ENCODE measurements at places on chromosomes 12 and 14. TPM values are rescaled to one million over a fixed set of nuclear protein-coding genes. Genes with fewer than 3 reads are reported as not detected.
A peak's percentile ranks its signal among the peaks of the same experiment; 100 is the strongest.

DNA sequence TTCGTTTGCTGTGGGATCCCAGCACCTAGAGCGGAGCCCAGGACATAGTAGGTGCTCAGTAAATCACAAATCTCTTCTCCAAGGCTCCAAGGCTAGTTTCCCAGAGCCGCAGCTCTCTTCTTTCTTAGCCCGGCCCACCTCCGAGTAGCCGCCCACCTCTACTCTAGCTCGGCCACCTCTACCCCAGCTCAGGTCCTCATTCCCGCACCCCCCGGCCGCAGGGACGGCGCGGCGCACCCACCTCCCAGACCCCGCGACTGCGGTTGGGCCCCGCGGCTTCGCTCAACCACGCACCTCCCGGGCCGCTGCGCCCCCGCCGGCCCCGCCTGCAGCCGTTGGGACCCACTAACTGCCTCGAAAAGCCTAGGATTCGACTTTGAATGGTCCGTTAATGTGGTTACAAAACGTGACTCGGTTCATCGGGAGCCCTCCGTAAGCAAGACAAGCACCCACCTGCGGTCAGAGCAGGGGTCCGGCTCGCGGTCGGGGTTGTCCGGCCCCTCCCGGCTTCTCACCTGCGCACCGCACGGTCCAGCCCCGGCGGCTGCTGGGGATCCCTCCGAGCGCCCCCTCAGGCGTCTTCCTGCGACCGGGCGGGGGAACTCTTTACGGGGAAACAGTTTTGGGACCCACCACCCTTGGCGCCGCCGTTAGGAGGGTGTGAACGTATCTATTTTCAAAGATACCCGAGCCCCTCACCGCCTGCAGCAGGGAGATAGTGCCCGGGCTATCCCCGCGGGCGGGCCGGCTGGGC lies at the start of gene SLC2A14:
Gene SLC2A14, minus strand, starts transcription at position 350 of the 754 bp plus-strand sequence. CDS start 3,035 bp downstream, outside the sequence.
- no peaks in the 10 kb centered on the region for H3K36me3 ChIP-seq
- H3K4me3 ChIP-seq: peak within 1 kb of the TSS; percentile 26
- peaks cover 7% of the 10 kb centered on the region for H3K4me1 ChIP-seq
- DNase-seq: no peak
- peaks cover 29% of the 10 kb centered on the region for H3K27me3 ChIP-seq

GRCh38 chr14:40847480-40847879 lies 759.2 kb upstream of the LRFN5 start:
- no peak overlapping the region for H3K4me3 ChIP-seq
- H3K27me3 ChIP-seq: no peaks in the 10 kb centered on the region
- no peaks in the 10 kb centered on the region for H3K36me3 ChIP-seq
- no peaks in the 10 kb centered on the region for H3K4me1 ChIP-seq

DNA sequence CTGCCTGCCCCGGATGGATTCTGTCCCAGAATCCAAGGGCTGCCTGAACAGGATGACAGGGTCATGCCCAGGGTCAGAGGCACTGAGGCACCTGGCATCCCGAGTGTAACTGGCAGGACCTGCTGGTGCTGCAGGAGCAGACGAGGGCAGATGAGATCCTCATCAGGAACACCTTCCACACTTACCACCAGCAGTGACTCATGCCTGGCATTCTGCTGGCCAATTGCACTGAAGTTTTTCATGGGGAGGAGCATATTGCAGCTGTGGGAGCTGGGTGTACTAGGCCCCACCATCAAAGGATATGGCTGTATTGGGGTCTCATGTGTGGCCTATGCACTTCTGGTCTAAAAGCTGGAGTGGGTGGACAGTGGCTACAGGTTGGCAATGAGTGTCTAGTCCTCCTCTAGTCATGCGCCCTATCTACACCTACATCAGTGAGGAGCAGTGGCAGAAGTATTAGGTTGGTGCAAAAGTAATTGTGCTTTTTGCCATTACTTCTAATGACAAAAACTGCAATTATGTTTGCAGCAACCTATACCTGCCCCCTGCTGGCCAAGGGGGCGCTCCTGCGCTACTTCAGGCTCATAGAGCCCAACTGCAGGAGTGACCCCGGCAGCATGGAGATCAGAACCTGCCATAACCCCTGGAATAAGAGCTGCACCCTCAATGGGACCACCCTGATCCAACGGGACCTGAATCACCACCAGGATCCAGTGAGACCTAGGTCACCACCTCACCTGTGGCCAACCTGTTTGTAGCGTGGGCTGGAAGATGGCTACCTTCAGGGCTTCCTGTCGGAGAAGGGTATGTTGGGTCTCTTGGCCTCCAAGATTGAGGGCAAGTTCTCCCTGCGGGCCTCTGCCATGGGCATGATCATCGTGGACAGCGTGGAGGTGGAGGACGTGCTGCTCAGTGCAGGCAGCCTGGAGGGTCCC lies 8.0 kb upstream of the C12orf42 start:
- H3K27me3 ChIP-seq: no peaks in the 10 kb centered on the region
- no peak overlapping the region for H3K27ac ChIP-seq
- no peak overlapping the region for H3K4me3 ChIP-seq
- DNase-seq: no peak

DNA sequence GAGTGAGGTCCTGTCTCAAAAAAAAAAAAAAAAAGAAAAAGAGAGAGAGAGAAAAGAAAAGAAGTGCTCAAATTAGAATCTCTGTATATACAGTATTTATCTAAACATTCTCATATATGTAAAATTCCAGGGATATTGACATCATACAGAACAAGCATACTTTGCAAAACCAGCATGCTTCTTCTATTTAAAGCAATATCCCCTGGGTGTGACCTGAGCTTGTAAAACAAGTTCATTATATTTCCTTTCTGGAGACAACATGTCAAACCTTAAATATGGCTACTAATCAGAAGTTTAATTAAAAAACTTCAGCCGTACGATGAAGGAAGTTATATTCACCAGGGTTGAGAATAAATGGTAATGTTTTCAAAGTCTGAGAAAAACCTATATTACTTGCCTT lies 175.8 kb upstream of the HMGA2 start:
- no peak overlapping the region for H3K27ac ChIP-seq
- H3K36me3 ChIP-seq: no peaks in the 10 kb centered on the region
- no peaks in the 10 kb centered on the region for H3K27me3 ChIP-seq

GRCh38 chr12:45355730-45356129 lies 139.8 kb downstream of the ANO6 start:
- H3K36me3 ChIP-seq: peaks cover 29% of the 10 kb centered on the region
- no peaks in the 10 kb centered on the region for H3K27me3 ChIP-seq
- peaks cover 8% of the 10 kb centered on the region for H3K4me1 ChIP-seq
- H3K27ac ChIP-seq: no peak overlapping the region
- DNase-seq: no peak
- H3K4me3 ChIP-seq: no peak overlapping the region

DNA sequence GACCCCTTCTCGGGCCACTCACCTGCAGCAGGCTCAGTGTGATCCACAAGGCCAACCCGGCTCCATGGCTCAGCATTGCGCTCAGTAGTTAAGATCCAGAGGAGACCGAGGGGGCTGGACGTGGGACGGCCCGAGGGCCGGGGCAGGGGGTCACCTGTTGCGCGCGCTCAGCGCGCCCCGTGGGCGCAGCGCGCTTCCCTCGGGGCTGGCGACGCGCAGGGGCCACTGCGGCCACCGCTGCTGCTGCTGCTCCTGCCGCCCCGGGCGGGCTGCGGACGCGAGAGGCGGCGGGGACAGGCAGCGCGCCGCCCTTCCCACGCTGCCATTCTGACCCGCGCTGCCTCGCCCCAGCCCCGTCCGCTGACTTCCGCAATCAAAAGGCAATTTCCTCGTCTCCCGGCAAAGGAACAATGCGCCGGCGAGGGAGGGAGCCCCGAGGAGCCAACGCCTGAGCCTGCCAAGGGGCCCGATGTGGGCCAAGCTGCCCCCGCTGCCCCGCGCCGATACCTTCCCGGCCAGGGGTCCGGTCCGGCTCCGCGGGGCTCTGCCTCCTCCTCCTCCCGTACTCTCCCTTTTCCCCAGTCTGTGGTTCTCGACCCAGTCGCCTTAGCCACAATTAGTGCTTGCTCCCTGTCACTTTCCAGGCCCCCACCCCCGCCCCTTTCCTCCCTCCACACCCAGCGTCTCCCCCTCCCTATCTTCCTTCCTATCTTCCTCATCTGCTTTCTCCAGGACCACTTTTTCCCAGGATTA lies 27.3 kb downstream of the PTPRB start:
- peaks cover 11% of the 10 kb centered on the region for H3K4me1 ChIP-seq
- no peaks in the 10 kb centered on the region for H3K27me3 ChIP-seq
- H3K27ac ChIP-seq: peak overlapping the region; percentile 10
- peak overlapping the region; percentile 62 for H3K4me3 ChIP-seq
- H3K36me3 ChIP-seq: no peaks in the 10 kb centered on the region

DNA sequence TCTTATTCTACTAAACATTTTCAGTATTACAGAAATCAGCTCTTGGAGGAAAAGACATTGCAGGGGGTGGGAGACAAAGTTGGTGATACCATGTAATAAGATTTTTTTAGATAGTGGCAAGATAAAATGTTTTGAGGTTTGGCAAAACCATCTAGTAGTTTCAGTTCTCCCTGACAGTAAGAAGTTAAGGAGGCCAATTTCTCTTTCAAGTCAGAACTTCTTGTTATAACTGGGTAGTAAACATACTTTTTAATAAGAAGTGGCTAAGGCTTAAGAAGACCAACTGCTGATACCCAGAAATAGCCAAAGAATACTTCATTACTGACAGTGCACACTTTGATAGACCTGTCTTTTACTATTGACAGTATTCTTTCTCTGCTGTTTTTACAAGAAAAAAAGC lies 452.3 kb downstream of the DIO2 start:
- H3K36me3 ChIP-seq: no peaks in the 10 kb centered on the region
- no peak for DNase-seq
- no peaks in the 10 kb centered on the region for H3K4me1 ChIP-seq
- no peak overlapping the region for H3K27ac ChIP-seq

- H3K4me3 ChIP-seq: no peak overlapping the region
- DNase-seq: no peak
- no peaks in the 10 kb centered on the region for H3K4me1 ChIP-seq
- no peak overlapping the region for H3K27ac ChIP-seq
- H3K27me3 ChIP-seq: no peaks in the 10 kb centered on the region
Measured at GRCh38 chr12:104825408-104825807, 132.7 kb downstream of the SLC41A2 start.

GRCh38 chr12:126343321-126343720 lies 1278.1 kb downstream of the AACS start:
- H3K36me3 ChIP-seq: no peaks in the 10 kb centered on the region
- no peaks in the 10 kb centered on the region for H3K4me1 ChIP-seq
- H3K27ac ChIP-seq: no peak overlapping the region
- DNase-seq: no peak
- H3K4me3 ChIP-seq: no peak overlapping the region
- H3K27me3 ChIP-seq: no peaks in the 10 kb centered on the region

- H3K36me3 ChIP-seq: no peaks in the 10 kb centered on the region
- H3K4me3 ChIP-seq: no peak overlapping the region
- no peak for DNase-seq
- H3K4me1 ChIP-seq: no peaks in the 10 kb centered on the region
- no peaks in the 10 kb centered on the region for H3K27me3 ChIP-seq
- no peak overlapping the region for H3K27ac ChIP-seq
Measured at GRCh38 chr12:97127061-97127460, 220.0 kb downstream of the NEDD1 start.

- H3K4me1 ChIP-seq: peaks cover 23% of the 10 kb centered on the region
- peak overlapping the region; percentile 85 for H3K27ac ChIP-seq
- peak; percentile 94 for DNase-seq
- no peaks in the 10 kb centered on the region for H3K27me3 ChIP-seq
- H3K4me3 ChIP-seq: peak overlapping the region; percentile 71
Measured at GRCh38 chr14:89701211-89702043, 253.1 kb downstream of the EFCAB11 start.

DNA sequence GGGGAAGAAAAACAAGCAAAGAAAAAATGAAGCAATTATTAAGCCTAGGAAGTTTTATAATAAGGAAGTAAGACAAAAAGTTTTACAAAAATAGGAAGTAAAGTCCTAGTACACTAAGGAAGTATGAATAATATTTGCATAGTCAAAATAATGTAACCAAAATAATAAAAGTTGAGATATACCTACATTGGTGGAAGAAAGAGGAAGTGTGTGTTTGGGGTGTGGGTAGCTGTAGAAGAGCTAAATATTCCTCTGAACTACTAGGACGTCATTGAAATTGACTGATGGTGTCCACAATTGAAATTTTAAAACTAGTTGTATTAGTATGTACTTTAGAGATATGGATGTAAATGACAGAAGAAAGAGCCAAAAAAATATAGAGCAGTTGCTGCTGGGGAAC lies 228.4 kb upstream of the OTX2 start:
- H3K36me3 ChIP-seq: no peaks in the 10 kb centered on the region
- DNase-seq: no peak
- no peak overlapping the region for H3K4me3 ChIP-seq
- no peaks in the 10 kb centered on the region for H3K27me3 ChIP-seq
- no peaks in the 10 kb centered on the region for H3K4me1 ChIP-seq

- DNase-seq: peak; percentile 74
- H3K27me3 ChIP-seq: peaks cover 20% of the 10 kb centered on the region
- H3K27ac ChIP-seq: peak overlapping the region; percentile 18
- peaks cover 25% of the 10 kb centered on the region for H3K4me1 ChIP-seq
- H3K4me3 ChIP-seq: peak overlapping the region; percentile 71
- H3K36me3 ChIP-seq: no peaks in the 10 kb centered on the region
Measured at GRCh38 chr12:119989731-119990381, 820 bp downstream of the BICDL1 start.

GRCh38 chr12:2408262-2408661 lies 355.5 kb downstream of the CACNA1C start:
- no peaks in the 10 kb centered on the region for H3K36me3 ChIP-seq
- no peak for DNase-seq
- no peaks in the 10 kb centered on the region for H3K27me3 ChIP-seq
- H3K4me1 ChIP-seq: no peaks in the 10 kb centered on the region
- no peak overlapping the region for H3K27ac ChIP-seq

DNA sequence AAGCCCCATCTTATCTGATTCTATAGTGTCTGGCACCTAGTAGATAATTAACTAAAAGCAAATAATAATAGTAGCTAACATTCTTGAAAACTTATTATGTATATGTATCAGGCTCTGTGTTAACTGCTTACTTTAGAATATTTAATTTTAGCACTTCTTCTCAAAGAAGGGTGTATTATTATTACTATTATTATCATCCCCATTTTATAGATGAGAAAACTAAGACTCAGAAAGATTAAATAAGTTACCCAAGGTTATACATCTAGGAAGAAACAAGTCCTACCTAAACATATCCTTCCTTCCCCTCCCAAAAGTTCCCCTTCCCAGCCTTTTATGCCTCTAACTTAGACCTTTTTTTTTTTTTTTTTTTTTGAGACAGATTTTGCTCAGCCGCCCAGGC lies 61.4 kb downstream of the UBR7 start:
- no peak for DNase-seq
- H3K36me3 ChIP-seq: peaks cover 1% of the 10 kb centered on the region
- no peak overlapping the region for H3K4me3 ChIP-seq
- no peak overlapping the region for H3K27ac ChIP-seq
- H3K4me1 ChIP-seq: no peaks in the 10 kb centered on the region

RILPL1 gene
- total RNA-seq: 31.7 TPM

SCFD1 gene
- 56.5 TPM for total RNA-seq

MSI1 gene
- 0.81 TPM for total RNA-seq

ESRRB gene
- total RNA-seq: not detected

KMT2D gene
- 121 TPM for total RNA-seq

DAO gene
- total RNA-seq: not detected

DTX1 gene
- 1.6 TPM for total RNA-seq

MUCL1 gene
- 1,397 TPM for total RNA-seq

RAB2B gene
- 20.2 TPM for total RNA-seq

DIO2 gene
- total RNA-seq: 28.7 TPM

LBHD2 gene
- not detected for total RNA-seq
